ENCODE measurements at places on chromosomes 3 and 15.

- DNase-seq = peak; percentile 19
Measured at GRCh38 chr3:110343945-110344344, 727.7 kb upstream of the NECTIN3 start.

- DNase-seq = no peak
Measured at GRCh38 chr3:68468695-68469375, 463.5 kb downstream of the TAFA4 start.

DNA sequence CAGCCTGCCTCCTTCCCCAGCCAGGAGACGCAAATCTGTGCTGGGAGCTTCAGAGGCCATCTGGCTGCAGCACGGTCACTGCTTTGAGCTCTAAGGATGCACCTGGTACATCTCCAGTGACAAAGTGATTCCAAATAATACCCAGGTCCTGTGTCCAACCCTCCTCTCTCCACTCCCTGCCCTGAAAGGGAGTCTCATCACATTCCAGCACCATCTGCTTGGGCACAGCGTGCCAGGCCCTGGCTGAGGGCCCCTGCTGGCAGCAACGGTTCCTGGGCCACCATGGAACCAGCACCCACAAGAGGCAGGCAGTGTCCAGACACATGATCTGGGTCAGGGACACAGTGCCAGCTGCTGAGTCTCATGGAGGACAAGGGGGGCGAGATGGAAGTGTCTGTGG lies 81.3 kb downstream of the MTHFS start:
- DNase-seq = no peak

DNA sequence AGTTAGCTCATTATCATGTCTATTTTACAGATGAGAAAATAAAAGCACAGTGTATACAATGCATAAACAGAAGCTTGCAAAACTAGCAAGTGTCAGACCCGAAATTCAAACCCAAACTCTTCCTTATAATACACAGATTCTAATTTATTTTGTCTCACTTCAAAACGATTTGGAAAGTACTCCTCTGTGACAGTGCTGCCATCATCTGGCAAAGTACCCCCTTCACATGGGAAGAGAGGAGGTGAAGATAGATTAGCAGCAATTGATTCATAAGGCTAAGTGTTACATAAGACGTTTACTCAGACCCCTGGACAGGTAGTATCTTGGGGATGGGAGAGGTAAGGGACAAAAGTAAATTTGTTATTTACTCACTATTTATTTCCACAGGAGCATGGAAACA lies 744.0 kb upstream of the SGO1 start:
- DNase-seq = peak; percentile 32

GRCh38 chr3:125083776-125084175 lies 28.0 kb upstream of the HEG1 start:
- peak; percentile 31 for DNase-seq

DNA sequence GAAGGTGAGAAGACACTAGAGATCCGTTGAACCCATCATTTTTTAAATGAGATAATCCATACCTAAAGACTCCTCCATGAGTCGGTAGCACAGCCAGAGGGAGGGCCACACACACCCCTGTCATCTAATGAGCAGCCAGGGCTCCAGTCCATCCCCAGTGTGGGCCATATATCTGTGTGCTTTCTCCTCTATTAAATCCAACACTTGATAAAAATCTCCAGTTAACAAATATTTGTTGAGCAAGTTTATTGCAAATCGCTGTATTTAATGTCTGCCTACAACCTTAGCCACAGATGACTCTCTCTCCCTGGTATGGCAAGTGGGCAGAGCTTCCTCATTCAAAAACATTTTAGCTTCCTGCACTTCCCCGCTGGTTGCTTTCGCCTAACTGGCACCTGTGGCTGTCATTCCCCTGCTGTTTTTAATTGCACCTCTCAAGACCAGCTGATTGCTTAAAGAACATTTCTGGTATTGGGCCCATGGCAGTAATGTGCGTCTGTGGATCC lies 82.8 kb downstream of the SMAD3 start:
- DNase-seq = peak; percentile 63

DNA sequence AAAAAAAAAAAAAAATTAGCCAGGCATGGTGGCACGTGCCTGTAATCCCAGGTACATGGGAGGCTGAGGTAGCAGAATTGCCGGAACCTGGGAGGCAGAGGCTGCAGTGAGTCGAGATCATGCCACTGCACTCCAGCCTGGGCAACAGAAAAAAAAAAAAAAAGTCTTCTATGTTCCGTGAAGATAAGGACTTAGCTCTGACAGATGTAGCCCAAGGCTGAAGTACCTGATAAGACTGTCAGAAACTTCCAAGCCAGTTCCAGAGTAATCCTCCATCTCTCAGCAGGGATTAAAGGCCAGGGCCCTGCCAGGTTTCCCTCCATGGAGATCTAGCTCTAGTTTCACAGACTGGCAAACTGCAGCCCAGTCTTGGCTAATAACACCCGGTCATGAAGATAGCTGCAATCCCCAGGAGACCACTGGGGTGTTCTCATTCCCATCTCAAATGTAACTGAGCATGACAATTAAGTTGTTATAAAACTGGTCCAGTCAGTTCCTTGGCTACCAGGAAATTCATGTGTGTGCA lies 8.5 kb downstream of the CDCP1 start:
- DNase-seq = peak; percentile 37

- DNase-seq = no peak
Measured at GRCh38 chr3:138797508-138798038, 37.2 kb downstream of the PIK3CB start.

- DNase-seq = peak; percentile 44
Measured at GRCh38 chr15:70792171-70792573, 28.8 kb upstream of the UACA start.

- DNase-seq = no peak
Measured at GRCh38 chr3:141044695-141045641, 6.2 kb upstream of the SPSB4 start.

DNA sequence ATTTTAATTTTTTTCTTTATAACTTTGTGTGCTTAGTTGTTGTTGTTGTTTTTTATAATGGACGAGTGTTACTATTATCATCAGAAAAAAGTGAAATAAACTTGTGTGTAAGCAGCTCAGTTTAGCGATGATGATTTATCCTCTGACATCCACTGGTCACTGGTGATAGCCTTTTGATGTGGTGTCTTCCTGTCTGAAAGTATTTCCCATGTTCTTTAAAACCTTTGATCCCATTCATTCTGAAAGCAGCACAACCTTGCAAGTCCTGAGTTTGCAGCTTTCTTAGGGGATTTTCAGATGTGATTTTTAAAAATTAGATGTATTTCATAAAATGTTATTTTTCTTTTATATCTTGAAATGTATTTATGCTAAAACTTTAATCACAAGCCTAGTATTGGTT lies 85.9 kb upstream of the ZPLD1 start:
- DNase-seq = no peak

DNA sequence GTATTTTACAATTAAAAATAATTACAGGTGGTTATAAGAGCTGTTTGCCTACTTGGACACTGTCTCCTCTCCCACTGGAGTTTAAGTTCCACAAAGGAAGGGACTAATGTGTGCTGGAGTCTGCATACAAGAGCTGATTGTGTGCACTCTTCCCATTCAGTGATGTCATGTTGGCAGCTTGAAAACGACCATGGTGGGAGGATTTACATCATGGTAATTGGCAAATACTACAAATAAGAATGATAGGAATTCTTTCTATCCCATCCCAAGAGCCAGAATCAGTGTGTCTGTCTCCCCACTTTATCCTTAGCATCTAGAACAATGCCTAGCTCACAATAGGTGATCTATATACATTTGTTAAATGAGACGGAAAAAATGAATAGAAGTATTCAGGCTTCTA lies 14.1 kb downstream of the ITGA11 start:
- DNase-seq = peak; percentile 50

DNA sequence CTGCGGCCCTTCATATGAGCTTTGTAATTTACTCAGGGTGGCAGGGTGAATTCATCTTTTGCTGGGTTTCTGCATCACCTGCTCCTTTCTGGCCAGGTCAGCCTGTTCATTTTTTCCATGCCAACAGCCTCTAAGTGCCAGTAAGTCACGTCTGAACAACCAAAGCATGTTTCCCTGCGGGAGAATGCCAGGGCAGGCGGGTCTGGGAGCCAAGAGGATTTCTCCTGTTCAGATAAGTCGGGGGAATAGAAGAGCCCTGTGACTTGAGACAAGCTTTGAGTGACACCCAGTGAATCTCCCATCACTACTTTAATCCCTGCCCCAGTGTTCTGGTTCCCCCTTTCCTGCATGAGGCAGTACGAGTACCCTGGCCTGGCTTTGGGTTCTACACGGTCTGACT lies 153.1 kb downstream of the PGPEP1L start:
- no peak for DNase-seq

DNA sequence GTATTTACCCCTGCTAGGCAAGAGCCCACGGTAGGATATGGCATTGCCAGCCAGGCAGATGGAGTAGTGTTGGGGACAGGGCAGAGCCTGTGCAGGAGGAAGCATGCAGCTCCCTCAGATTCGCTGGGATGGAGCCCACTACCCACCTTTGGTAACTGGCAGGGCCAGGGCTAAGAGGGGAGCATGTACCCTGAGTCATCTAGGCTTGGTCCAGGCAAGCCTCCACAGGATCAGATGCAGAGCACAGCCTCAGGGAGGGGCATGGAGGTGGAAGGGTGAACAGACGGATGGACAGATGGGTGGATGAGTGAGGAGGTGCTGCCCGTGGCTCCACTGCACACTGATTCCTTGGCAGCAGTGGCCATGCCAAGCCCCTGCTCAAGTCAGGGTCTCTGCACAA lies 33.0 kb downstream of the IL20RB start:
- DNase-seq = no peak

- peak; percentile 44 for DNase-seq
Measured at GRCh38 chr3:30667280-30667651, 60.9 kb downstream of the TGFBR2 start.

- peak; percentile 10 for DNase-seq
Measured at GRCh38 chr3:24199775-24200247, 254.7 kb downstream of the NR1D2 start.

GRCh38 chr3:24506966-24507775 lies 12.5 kb upstream of the THRB start:
- no peak for DNase-seq

DNA sequence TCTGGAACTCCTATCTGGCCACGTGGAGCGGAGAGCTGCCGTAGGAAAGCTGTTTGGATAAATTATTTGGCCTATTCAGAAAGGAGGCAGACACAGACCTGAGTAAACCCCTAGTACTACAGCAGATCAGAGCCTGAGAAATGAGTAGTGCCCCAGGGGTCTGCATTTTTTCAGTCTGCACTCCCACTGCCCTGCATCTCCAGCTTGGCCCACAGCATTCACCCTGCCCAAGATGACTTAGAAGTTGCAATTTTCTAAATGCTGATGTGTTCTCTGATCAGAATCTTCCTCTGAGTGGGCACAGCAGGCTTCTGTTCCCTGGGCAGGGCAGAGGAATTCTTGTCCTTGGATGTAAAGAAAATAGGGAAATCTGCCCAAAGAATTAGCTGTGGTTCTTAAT lies 55.1 kb upstream of the PIK3CB start:
- DNase-seq = no peak

- no peak for DNase-seq
Measured at GRCh38 chr3:27528791-27529190, 44.6 kb upstream of the SLC4A7 start.

DNA sequence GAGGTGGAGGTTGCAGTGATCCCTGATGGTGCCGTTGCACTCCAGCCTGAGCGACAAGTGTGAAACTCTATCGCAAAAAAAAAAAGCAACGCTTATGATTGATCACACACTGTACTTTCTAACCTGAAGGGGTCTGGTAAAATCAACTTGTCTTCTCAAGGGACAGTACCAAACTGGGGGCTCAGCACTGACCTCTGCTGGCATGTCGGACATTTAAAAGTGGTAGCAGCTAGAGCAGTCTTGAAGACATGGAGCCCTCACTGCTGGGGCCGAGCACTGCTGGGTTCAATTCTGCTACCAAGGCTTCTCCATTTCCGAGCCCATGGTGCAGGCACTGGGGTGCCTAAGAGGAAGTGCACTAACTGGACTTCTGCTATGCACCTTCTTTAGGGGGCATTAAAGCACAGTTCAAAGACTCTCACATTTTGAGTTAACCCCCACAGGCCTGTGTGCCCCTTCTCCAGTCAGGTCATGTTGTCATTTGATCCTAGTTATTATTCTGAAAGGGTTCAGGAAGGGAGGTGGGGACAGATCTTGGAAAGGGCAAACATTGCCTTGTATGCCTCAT lies 26.4 kb upstream of the LAMP3 start:
- DNase-seq = peak; percentile 43

DNA sequence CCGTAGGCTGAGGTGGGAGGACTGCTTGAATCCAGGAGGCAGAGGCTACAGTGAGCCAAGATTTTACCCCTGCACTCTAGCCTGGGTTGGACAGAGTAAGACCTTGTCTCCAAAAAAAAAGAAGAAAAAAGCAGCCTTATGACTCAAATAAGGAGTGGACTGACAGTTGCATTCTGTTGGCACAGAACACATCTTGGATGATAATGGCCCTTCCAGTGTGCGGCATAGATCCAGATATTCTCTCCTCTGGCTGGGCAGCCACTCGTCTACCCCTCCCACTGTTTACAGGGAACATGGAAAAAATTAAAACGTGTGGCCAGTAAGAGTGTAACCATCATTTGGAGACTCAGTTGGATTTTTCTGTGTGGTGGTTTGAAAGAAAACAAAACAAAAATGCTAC lies 118.6 kb upstream of the RNF7 start:
- peak; percentile 33 for DNase-seq

GRCh38 chr15:43800286-43801141 lies at the start of gene HYPK:
TSS of gene HYPK (plus strand) at chr15:43800599. CDS start at chr15:43800623, 24 bp downstream.
- DNase-seq = peak; percentile 89

- DNase-seq = no peak
Measured at GRCh38 chr15:68191555-68191954, 13.6 kb downstream of the CALML4 start.

DNA sequence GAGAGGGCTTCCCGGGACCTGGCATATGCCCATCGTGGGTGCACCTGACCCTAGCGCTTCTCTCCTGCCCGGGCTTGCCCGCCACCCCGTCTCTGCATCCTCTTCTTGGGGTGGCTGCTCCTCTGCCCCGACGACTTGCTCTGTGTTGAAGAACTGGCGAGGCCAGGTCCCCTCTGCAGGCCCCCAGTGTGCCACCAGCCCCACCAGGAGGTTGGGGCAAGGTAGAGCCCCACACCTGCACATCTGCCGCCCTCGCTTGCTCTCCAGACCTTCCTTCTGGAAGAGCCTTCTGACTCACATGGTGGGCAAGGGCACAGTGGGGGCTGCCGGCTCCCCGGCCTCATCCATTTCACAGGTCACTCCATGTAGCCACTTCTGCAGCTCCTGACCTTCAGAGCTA lies 84.3 kb downstream of the FBLN2 start:
- DNase-seq = no peak

GRCh38 chr3:158531334-158531733 lies 39.7 kb upstream of the MLF1 start:
- no peak for DNase-seq

GRCh38 chr3:95654570-95655362 lies 1159.6 kb upstream of the EPHA6 start:
- no peak for DNase-seq

DNA sequence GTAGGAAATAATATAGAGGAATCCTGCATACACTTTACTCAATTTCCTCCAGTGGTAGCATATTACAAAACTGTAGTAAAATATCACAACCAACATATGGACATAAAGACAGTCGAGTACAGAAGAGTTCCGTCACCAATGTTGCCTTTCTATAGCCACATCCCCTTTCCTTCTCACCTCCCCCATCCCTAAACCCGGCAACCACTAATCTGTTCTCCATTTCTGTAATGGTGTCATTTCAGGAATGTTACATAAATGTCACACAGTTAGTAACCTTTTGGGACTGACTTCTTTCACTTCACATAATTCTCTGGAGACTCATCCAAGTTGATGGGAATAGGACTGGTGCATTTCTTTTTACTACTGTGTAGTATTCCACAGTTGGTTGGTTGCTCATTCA lies 41.4 kb upstream of the ATG7 start:
- DNase-seq = no peak

- DNase-seq = peak; percentile 55
Measured at GRCh38 chr3:100073714-100074307, 40.5 kb downstream of the FILIP1L start.

Measured in fibroblast of pulmonary artery (primary cell).